ENCODE measurements at places on chromosomes 12 and 14.
A peak's percentile ranks its signal among the peaks of the same experiment; 100 is the strongest.

- no peak for DNase-seq
Measured at GRCh38 chr12:122393817-122394216, 28.7 kb downstream of the CLIP1 start.

GRCh38 chr14:67549734-67550133 lies 16.6 kb downstream of the PLEKHH1 start:
- DNase-seq, result no peak

- no peak for DNase-seq
Measured at GRCh38 chr12:19706936-19707335, 267.6 kb downstream of the AEBP2 start.

DNA sequence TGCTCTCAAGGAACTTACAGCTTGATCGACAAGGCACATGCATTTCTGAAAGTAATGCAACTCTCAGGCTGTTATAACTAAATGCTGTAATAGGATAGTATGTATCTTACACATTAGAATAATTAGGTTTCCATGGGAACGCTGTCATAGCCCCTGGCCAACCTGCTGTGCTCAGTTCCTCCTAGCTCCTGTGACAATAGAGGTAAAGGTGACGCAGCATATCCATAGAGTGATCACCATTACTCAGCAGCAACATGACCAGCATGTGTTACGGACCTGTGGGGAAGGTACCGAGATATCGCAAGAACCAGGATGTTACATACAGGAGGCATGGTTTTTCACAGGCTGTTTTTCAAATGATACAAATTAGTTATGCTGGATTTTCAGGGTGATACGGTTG lies 150.7 kb downstream of the CAND1 start:
- DNase-seq, result no peak

DNA sequence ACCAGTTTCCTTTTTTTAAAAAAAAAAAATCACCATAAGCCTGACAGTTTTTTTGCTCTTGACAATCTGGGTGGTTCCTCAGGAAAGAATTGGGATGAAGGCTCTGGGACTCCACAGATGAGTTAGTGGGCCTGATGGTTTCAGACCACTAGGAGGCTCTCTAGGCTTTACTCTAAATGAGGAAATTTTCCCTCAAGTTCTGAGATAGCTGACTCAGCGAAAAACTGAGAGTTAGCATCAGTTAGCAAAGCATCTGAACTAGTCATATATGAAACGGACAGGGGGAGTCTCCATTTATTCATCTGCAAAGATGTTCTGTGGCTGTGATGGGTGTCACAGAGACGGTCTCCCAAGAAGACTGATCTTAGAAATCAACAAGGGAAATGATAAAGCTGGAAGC lies 314.3 kb upstream of the OR4E1 start:
- DNase-seq, result no peak

DNA sequence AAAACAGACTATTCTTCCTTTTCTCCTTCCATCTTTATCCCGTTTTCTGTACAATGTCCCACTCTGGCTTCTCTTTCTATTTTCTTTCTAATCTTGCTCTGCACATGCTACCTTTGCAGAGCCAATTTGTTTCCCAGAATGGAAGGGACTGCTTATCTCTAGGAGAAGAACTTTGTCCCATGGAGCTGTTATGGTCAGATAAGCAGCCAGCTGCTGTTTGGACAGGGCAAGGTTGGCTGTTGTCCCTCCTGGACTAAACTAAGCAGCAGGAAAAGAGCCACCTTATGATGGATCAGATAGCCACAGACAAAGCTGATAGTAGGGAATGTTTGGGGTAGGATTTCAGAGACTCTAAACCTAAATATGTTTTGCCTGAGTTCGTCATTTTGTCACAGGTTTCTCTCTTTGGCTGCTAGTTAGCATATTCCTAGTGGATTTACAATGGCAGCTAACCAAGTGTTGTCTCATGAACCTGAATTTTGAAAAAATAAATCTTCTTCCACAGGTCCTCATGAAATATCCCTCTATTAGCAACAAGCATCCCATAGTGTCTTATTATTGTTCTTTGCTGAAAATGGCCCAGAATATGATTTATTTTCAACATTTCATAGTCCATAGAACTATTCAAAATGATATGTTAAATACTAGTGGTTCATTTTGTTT lies 262.8 kb downstream of the SLC16A7 start:
- DNase-seq, result no peak

- DNase-seq, result no peak
Measured at GRCh38 chr12:109517619-109518018, 40.2 kb downstream of the UBE3B start.

DNA sequence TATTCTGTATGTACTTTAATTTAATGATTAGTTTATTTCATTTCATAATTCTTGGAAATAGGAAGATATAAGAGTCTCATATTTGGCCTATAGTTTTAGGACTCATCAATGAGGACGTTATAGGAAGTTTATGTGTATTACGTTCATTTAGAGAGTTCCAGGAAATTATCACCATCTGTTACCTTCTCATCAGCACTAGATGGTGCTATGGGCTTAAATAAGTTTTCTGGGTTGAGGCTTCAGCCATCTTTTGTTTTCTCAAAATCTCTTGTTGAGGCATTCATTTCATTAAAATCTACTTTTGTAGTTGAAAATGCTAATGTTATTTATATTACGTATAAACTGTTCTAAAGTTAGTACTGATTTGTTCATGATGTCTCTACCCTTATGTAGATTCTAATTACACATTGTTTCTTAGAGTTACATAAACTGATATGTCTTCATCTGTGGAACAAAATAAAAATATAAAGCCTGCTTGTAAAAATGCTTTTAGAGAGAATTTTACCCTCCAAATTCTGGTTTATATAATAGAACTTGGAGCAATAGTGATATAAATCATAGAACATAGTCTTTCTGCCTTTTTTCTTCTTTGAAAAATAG lies 89.2 kb downstream of the CFAP54 start:
- DNase-seq, result no peak

DNA sequence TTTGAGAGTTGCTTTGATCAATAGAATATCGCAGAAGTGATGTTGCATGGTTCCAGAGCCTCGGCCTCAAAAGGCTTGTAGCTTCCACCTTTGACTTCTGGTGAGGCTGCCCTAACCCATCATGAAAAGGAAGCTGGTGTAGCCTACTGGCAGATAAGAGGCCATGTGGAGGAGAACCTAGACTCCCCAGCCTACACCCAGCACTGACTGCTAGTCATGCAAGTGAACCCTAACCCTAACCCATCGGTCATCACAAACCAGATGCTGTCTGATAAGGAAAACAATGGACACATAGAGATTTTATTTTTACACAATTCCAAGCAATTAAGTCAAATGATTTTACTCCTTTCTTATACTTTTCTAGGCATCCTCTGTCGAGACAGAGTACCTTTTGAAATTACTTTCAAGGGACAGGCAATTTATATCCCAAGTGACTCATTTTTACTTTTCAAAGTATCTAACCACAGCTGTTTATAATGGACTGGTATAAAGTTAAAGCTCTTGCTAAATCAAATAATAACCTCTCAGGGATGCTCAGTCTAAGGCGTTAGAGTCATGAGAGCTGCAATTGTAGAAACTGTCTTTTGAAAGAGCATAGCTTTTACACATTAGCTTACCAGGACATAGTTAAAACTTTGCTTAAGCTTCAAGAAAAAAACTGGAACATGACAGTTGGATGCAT lies 17.6 kb downstream of the PTPRB start:
- DNase-seq, result no peak

DNA sequence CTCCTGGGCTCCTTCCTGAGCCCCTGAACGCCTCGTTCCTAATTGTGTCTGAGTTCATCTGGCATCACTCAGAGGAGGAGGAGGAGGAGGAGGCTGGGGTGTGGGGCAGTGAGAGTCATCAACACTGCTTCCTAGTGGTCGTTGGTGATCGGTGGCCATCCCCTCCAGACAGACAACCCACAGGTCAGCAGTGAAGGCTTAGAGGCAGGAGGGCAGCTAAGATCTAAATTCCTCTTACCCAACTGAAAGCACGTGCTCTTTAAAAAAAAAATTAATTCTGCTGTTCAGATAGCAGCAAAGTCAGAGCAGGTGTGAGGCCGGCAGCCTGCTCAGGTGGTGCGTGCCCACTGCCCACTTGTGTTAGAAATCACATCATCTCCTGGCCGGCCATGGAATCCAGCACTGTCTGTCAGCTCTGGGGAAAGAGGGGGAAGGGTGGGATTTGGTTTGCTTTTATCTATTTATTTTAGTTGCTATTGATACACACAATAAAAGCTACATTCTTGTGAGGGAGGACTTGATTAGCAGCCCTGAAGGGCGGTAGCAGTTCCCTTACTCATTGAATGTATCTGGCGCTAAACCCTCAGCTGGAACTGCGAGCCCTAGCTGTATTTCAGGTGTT lies 46.6 kb downstream of the PPP2R5C start:
- no peak for DNase-seq

GRCh38 chr14:102923201-102923924 lies 900 bp downstream of the AMN start:
- DNase-seq, result no peak

DNA sequence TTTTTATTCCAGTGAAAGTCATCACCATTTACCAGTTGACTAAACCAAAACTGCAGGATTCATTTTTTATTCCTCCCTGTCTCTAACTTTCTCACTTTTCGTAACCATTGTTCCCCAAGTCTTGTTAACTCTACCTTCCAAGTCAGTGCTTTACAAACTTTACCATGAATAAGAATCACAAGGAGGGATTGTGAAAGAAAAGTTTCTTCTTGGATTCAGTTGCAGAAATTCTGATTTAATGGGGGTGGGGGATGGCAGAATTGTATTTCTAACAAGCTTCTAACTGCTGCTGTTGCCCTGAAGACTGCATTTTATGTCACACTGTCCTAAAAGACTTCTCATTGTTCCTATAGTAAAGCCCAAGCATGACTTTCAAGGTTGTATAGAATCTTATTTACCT lies 5.0 kb upstream of the RAB21 start:
- DNase-seq, result no peak

- DNase-seq, result no peak
Measured at GRCh38 chr12:21801522-21802288, 27.2 kb upstream of the KCNJ8 start.

- no peak for DNase-seq
Measured at GRCh38 chr12:109624467-109624866, 50.9 kb downstream of the MVK start.

DNA sequence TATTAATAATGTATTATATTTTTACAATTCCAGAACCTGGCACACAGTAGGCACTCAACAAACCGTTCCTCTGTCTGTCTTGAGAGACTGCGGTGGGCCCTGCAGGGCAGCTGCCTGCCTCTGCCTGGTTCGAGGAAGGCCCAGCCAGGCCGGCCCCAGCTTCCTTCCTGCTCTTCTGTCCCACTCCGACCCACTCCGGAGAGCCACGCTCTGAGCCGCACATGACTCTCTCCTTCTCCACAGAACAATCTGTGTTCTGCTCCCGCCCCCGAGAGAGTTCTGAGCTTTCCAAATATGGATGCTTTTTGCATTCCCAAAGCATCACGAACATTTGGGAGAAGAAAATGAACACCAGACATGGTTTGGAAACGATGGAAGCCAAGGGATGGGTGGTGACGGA lies 57.3 kb downstream of the TTC7B start:
- peak; percentile 21 for DNase-seq

DNA sequence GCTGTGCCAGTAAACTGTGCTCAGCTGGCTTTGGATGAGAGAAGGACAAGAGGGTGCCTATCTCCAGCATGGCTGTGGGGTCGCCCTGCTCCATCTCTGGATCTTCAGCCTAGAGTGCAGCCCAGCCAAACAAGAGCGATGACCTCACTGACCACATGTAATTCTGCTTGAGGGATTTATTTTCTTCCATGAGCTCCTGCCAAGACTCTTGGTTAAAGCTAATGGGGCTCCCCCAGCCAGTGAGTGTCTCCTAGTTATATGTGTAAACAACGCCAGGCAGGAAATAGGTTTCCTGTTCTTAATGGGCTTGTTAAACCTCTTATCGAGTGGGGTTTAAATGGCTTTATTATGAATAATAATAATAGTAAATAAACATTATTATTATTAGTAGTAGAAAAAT lies 397.2 kb downstream of the NRXN3 start:
- no peak for DNase-seq

- no peak for DNase-seq
Measured at GRCh38 chr14:91350813-91351511, 66.7 kb downstream of the CCDC88C start.

GRCh38 chr14:95185767-95186392 lies 28.6 kb upstream of the DICER1 start:
- no peak for DNase-seq

- DNase-seq, result no peak
Measured at GRCh38 chr14:85252011-85252410, 277.9 kb upstream of the FLRT2 start.

- no peak for DNase-seq
Measured at GRCh38 chr12:77999074-77999715, 168.5 kb downstream of the NAV3 start.

GRCh38 chr12:97292588-97292987 lies 170.0 kb upstream of the RMST start:
- DNase-seq, result no peak

DNA sequence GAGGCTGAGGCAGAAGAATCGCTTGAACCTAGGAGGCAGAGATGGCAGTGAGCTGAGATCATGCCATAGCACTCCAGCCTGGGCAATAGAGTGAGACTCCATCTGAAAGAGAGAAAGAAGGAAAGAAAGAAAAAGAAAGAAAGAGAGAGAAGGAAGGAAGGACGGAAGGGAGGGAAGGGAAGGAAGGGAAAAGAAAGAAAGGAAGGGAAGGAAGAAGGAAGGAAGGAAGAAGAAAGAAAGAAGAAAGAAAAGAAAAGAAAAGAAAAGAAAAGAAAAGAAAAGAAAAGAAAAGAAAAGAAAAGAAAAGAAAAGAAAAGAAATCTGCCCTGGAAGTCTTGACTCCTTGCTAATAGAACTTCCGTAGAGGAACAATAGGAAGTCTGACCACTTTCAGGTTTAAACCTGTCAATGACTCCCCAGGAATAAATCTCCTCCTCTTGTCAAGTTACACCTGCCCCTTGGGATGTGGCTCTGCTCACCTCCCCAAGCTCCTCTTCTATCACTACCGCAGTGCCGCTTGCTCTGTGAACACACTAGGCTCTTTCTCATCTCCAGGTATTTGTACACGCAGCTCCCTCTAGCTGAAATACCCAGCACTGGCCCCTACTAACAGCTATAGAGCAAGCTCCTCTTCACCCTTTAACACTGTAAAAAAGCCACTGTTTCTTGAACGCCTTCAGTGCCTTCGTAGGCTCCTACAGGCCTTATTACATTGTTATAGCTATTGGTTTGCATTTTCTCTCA lies 773.1 kb upstream of the TBX3 start:
- DNase-seq, result no peak

DNA sequence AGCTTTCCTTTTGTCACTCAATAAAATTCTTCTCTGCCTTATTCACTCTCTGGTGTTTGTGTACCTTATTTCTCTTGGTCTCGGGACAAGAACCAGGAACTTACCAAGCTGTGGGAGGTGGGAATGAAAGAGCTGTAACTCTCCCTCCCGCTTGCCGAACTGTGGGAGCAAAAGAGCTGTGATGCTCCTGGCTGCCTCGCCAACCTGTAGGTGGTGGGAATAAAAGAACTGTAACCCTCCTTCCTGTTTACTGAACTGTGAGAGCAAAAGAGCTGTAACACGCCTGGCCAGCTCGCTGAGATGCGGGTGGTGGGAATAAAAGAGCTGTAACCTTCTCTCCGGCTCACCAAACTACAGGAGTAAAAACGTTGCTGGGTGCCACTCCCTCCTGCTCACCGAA lies 314.1 kb upstream of the LRIG3 start:
- DNase-seq, result no peak

- no peak for DNase-seq
Measured at GRCh38 chr12:23810329-23810902, 139.1 kb downstream of the SOX5 start.

- no peak for DNase-seq
Measured at GRCh38 chr12:107501681-107502080, 183.9 kb upstream of the PWP1 start.
